Epithelial cell of proximal tubule (primary cell): ENCODE measurements at places on chromosomes 12 and 14. TPM values are rescaled to one million over a fixed set of nuclear protein-coding genes. Genes with fewer than 3 reads are reported as not detected.

DNA sequence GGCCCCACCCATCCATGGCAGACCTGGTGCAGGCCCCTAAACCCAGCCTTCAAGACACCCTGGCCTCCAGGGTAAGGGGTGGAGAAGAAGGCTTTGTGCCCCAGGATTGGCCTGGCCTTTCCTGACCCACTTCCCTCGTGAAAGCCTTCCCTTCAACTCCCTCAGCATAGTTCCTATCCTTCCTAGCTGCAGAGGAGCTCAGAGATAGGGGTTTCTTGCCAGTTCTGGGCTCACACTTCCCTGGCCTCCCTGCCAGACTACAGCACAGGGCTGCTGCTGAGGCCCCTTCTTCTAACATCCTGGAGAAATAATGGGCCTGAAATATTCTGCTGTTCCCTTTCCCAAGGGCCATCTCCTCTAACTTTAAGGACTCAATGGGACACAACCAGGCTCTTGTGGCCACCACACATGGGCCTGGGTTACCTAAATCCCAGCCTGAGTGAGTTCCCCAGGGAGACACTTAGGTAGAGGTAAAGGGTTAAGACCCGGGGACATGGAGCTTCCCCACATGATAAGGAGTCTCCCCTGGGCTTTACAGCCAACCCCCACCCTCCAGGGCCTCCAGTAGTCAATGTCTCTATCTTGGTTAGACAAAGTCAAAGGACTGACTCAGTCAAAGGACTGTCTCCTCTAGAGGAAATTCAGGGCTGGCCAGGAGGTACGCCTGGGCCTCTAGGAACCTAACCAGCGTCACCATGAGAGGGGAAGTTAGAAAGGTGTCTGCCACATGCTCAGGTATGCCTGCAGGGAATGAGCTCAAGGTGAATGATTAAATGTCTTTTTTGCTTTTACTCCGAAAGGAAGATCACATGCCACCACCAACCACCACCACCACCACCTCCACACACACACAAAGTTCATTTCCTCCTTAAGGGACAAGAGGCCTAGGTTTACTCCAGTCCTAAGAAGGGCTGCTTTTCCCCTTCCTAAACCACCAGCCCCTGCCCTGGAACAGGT lies 7.1 kb downstream of the ZFP36L1 start:
- DNase-seq: peak; percentile 76

- DNase-seq: no peak
Measured at GRCh38 chr14:34665785-34666435, 36.0 kb upstream of the SNX6 start.

GRCh38 chr12:31736472-31736871 lies 7.7 kb upstream of the AMN1 start:
- no peak for DNase-seq

GRCh38 chr12:39846304-39846703 lies 226.7 kb upstream of the ABCD2 start:
- DNase-seq: no peak

- no peak for DNase-seq
Measured at GRCh38 chr14:69629225-69630127, 18.1 kb downstream of the SUSD6 start.

GRCh38 chr14:75927564-75928087 lies 54.2 kb downstream of the TGFB3 start:
- DNase-seq: no peak

DNA sequence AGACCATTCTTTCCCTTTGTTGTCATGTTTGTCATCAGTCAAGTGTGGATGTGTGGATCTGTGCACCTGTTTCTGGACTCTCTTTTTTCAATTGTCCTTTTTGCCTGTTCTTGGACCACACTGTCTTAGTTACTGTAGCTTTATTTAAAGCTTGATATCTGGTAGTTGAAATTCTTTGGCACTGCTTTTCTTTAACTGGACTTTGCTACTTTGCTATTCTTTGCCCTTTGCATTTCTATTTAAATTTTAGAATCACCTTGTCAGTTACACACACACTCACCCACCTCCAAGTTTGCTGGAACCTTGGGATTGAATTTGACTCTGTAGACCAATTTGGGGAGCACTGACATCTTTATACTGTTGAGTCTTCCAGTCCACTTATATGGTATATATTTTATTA lies 61.5 kb downstream of the VRK1 start:
- no peak for DNase-seq

DNA sequence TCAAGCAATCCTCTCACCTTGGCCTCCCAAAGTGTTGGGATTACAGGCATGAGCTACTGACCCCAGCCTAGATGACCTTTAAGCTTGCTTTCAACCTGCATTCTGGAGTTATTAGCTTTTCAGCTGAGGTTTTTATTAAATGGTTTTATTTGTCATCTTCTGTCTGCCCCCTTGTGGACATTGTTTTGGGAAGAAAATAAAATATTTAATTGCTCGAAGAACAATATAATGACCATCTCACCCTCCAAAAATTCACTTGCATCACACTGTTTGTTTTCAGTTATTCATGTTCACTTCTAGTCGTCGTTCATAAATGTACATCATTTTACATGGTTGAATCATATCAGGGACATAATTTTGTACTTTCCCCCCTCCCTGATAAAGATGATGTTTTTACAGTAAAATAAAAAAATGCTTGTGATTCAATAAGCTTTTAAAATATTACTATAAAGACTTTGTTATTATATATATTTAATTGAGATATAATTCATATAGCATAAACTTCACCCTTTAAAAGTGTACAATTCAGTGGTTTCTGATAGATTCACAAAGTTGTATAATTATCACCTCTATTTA lies 10.1 kb upstream of the SPATS2 start:
- DNase-seq: no peak

- DNase-seq: no peak
Measured at GRCh38 chr14:63266106-63266505, 52.6 kb downstream of the GPHB5 start.

GRCh38 chr14:81432219-81432661 lies 32.1 kb upstream of the STON2 start:
- DNase-seq: no peak

DNA sequence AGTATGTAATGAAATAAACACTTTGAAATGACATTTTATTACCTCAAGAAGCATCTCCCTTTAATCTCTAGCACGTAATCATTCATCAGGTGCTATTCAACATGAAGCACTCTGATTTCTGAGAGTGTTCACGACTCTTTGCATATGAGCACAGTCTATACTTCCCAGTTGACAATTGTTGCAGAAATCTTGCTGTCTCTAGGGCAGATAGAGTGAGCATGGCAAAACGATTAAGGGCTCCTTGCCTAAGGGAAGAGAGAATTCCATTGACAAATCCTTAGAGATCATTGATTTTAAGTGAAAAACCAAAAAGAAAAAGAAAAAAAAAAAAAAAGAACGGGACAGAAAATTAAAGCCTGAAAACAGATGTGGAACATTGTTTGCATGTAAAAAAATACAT lies 107.6 kb downstream of the C12orf50 start:
- DNase-seq: no peak

GRCh38 chr12:132163911-132164288 lies 19.6 kb downstream of the NOC4L start:
- DNase-seq: no peak

DNA sequence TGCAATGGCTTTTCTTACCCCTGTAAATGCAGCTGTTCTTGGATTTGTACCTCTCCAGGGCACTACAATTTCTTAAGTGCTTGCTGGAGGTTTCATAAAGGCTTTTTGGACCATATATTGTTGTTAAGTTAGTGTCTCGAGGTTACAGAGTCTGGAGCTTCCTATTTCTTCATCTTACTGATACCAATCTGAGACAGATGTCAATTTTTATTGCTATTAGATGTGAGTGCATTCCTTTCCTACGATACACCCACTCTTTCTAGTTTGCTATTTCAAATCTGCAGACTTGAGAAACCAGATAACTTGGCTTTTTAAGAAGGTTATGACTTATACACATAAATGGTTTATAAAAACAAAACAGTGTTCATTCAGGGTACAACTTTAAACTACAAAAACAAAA lies 2.1 kb downstream of the NOXRED1 start:
- no peak for DNase-seq

GRCh38 chr12:95337146-95337545 lies 119.5 kb downstream of the VEZT start:
- DNase-seq: no peak

DNA sequence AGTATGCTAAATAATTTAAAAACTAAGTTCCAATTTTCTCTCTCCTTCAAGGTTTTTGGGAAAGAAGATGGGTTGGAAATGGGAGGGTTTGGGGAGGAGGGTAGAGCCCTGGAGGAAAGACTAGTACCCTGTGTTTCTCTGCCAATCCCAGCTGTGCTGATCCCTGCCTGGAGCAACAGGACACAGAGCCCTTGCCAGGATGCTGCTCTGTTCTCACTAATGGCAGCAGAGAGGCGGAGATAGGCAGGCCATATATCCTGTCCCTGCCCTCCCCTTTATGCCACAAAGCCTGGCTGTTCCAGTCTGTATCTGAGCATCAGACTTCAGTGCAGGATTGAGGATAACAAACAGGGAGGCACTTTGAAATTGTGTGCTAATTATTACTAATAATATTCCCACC lies 99.0 kb downstream of the C12orf75 start:
- DNase-seq: no peak

DNA sequence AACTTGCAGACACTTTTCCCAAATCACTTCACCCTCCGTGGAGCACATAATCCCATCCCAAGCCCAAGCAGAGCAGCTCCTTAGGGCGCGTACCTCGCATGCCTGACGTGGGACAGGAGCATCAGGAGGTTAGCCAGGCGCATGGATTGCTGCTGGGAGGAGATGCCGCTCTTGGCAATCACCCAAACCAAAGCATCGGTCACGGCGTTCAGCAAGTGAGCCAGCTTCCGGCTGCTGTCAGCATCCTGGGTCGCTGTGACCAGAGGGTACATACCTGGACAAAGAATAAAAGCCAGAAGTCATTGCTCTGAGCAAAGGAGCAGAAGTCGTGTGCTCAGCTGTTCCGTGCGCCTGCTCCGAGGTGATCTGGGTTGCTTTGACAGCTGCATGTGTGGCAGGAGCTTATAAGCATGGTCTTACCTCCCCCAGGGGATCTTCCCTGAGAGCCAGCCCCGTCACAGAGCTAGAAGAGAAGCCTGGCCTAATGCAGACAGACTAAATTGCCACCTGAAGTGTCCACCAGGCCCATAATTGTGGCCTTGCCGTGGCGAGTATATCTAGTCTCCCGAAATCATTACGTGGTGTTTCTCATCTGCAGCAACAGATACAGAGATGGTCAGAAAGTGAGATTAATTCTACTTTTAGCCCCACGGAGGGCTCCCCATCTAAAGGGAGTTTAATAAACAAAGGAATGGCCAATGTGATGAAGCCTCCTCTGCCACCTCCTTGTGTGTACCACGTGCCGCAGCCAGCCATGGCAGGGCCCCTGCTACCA lies 59.1 kb downstream of the ESR2 start:
- peak; percentile 20 for DNase-seq

- DNase-seq: no peak
Measured at GRCh38 chr14:58098507-58098906, 53.5 kb downstream of the ARMH4 start.

DNA sequence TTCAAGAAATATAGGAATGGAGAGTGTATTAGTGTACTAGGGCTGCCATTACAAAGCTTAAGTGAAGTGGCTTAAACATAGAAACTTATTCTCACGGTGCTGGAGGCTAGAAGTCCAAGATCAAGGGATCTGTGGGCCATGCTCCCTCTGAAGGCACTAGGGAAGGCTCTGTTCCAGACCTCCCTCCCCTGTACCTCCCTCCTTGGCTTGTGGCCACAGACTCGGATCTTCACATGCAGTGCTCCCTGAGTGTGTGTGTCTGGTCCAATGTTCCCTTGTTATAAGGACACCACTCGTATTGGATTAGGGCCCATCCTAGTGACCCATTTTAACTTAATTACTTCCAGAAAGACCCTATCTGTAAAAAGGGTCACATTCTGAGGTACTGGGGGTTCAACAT lies 225.6 kb downstream of the VRK1 start:
- no peak for DNase-seq

DNA sequence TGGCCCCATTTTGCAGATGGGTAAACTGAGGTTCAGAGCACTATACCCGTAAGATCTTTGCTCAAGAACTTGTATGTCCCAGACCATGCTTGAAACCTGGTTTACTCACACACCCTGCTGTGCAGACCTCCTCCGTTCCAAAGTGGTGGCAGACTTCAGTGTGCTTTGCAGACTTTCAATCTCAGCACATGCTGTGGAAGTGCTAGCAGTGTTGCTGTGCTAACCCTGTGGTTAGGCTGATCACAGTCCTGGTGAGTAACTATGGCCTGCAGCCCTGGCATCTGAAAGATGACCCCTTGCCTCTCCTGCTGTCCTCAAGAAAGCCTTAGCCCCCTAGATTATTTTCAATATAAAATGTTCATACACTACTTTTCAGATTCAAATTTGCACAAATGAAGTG lies 450.6 kb downstream of the DPF3 start:
- DNase-seq: no peak

DNA sequence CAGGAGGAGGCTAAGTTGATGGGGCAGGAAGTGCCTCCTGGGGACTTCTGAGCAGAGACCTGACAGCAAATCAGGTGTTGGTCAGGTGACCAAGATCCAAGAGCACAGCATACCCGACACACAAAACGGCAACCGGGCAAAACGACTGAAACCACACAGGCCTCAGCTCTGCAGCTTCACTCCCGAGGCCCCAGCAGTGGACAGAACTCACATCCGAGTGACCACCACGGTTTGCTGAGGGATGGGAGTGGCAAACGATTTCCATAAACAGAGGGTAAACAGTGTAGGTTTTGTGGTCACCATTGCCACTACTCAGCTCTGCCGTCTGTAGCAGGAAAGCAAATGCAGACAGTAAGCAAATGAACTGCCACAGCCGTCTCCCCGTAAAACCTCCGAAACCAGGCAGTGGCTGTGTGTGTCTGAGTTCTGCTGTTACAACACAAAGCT lies 14.4 kb downstream of the CHFR start:
- DNase-seq: no peak

GRCh38 chr12:86712425-86712843 lies 456.2 kb upstream of the MGAT4C start:
- DNase-seq: peak; percentile 96

DNA sequence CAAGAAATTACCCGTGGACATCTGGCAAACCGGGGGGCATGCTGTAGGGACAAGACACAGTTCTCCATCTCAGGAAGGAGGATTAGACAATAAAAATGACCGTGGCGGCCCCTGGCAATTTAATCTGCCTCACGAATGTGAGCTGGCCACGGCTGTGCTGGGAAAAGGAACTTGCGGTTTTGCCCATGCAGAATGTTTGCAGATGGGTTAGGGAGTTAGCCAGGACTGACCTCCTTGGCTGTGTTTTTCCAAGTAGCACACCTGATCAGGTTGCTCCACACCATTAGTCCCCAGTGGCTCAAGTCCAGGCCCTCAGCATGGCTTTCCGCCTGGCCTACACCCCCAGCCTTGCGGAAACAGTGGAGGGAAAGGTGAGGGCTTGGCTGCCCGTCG lies 20.8 kb downstream of the TPCN1 start:
- DNase-seq: peak; percentile 98

SERPINA4 gene
- total RNA-seq: not detected in 2 replicates

SMIM41 gene
- not detected in 2 replicates for total RNA-seq

SPIC gene
- not detected in 2 replicates for total RNA-seq

CLEC2B gene
- total RNA-seq: not detected in 2 replicates

AQP2 gene
- not detected in 2 replicates for total RNA-seq

ADAMTS20 gene
- under 0.01 and 0.06 TPM in 2 replicates for total RNA-seq

LGR5 gene
- total RNA-seq: not detected in 2 replicates

CIROP gene
- not detected in 2 replicates for total RNA-seq

EGLN3 gene
- 2.0 and 7.0 TPM in 2 replicates for total RNA-seq

LRFN5 gene
- 1.3 and 1.4 TPM in 2 replicates for total RNA-seq
